Naive thymus-derived CD8-positive, alpha-beta T cell (primary cell): ENCODE measurements at places on chromosomes 7 and 10. TPM values are rescaled to one million over a fixed set of nuclear protein-coding genes. Genes with fewer than 3 reads are reported as not detected.

FKBP14 gene
- 0.44 TPM for polyA plus RNA-seq

- no peak for DNase-seq
- peak overlapping the region; percentile 94 for H3K27ac ChIP-seq
- H3K36me3 ChIP-seq: peaks cover 36% of the 10 kb centered on the region
- H3K4me1 ChIP-seq: peaks cover 13% of the 10 kb centered on the region
- H3K4me3 ChIP-seq: no peak overlapping the region
- no peaks in the 10 kb centered on the region for H3K27me3 ChIP-seq
These were observed 18.7 kb downstream of the SEC24C start for GRCh38 chr10:73762915-73763314.

SLC13A1 gene
- not detected for polyA plus RNA-seq

DNA sequence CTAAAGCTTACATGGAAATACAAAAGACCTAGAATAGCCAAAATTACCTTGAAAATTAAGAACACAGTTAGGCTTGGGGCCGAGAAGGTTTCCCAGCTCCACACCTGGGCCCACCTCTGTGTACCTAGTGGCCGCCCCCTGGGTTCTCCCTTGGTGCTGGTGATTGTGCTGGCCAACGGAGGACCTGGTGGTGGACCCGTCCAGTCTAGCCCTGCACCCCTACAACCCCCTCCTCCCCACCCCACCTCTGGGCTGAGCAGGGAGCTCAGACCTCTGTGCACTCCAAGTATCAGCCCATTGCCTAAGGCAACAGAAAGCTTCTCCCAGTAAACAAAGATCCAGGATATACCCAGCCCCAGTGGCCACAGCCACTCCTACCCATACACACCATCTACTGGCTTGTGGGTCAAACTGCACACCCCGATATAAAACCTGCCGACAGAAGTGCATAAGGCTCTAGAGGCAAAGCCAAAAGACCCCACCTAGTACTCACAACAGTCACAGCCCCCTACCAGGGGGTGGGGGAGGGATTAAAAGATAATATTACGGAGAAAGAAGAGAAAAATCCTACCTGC is 105.0 kb upstream of the DIP2C start:
- no peak overlapping the region for H3K27ac ChIP-seq
- no peak for DNase-seq
- no peak overlapping the region for H3K4me3 ChIP-seq
- H3K27me3 ChIP-seq: peaks cover 6% of the 10 kb centered on the region

- no peak overlapping the region for H3K4me3 ChIP-seq
- H3K27me3 ChIP-seq: no peaks in the 10 kb centered on the region
- no peak for DNase-seq
- H3K4me1 ChIP-seq: peaks cover 21% of the 10 kb centered on the region
- H3K36me3 ChIP-seq: peaks cover 35% of the 10 kb centered on the region
These were observed 56.3 kb upstream of the CAMK2B start for GRCh38 chr7:44381494-44382220.

DNA sequence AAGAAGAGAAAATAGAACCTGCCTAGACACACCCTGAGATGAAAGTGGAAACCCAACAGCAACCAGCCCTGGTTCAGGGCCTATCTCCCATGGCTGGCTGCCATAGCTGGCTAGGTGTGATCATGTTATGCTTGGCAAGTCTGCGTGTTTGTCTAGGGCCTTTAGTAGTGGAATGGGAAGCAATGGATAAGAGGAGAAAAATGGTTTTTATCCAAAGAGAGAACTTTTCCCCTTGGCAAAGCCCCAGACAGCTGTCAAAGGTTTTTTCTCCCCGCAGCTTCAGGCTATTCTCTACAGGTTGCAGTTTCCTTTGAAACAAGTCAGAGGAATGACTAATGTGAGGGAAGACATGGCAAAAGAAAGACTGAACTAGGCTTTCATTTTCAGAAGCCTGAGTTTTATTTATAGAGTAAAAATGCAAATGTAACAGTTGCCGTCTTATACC is 161.5 kb downstream of the SEMA3D start:
- H3K36me3 ChIP-seq: no peaks in the 10 kb centered on the region
- no peak overlapping the region for H3K4me3 ChIP-seq
- no peak overlapping the region for H3K27ac ChIP-seq
- DNase-seq: no peak
- H3K27me3 ChIP-seq: peaks cover 4% of the 10 kb centered on the region

- H3K4me3 ChIP-seq: no peak overlapping the region
- H3K4me1 ChIP-seq: peaks cover 70% of the 10 kb centered on the region
- peak overlapping the region; percentile 17 for H3K27ac ChIP-seq
- no peak for DNase-seq
- H3K36me3 ChIP-seq: peaks cover 70% of the 10 kb centered on the region
- no peaks in the 10 kb centered on the region for H3K27me3 ChIP-seq
These were observed 78.2 kb downstream of the CCSER2 start for GRCh38 chr10:84406561-84406960.

EPO gene
- not detected for polyA plus RNA-seq

DNA sequence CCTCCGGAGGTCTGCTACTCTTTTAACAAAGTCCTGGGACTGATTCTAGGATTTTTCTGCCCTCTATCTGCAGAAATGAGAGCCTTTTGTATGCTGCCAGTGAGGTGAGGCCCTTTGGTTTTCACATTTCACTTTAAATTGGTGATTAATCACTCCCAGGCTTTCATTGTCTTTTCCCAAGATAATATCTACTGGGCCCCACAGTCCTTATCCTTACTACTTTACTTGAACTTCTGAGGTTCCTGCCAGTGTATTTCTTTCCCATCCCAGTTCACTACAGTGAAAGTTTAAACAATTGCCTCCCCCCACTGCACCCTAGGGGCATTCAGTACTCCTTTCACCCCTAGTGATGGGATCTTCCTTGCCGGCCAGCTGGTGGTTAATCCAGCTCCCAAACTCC is 127.4 kb upstream of the INHBA start:
- H3K36me3 ChIP-seq: no peaks in the 10 kb centered on the region
- DNase-seq: no peak
- no peak overlapping the region for H3K27ac ChIP-seq
- no peak overlapping the region for H3K4me3 ChIP-seq
- H3K4me1 ChIP-seq: no peaks in the 10 kb centered on the region
- no peaks in the 10 kb centered on the region for H3K27me3 ChIP-seq

- no peak overlapping the region for H3K27ac ChIP-seq
- no peaks in the 10 kb centered on the region for H3K4me1 ChIP-seq
- H3K36me3 ChIP-seq: no peaks in the 10 kb centered on the region
- no peak overlapping the region for H3K4me3 ChIP-seq
- no peak for DNase-seq
- no peaks in the 10 kb centered on the region for H3K27me3 ChIP-seq
These were observed 285.2 kb downstream of the AUTS2 start for GRCh38 chr7:69883399-69883891.

IDI2 gene
- polyA plus RNA-seq: not detected

IL2RA gene
- polyA plus RNA-seq: 0.16 TPM

SMO gene
- not detected for polyA plus RNA-seq

DNA sequence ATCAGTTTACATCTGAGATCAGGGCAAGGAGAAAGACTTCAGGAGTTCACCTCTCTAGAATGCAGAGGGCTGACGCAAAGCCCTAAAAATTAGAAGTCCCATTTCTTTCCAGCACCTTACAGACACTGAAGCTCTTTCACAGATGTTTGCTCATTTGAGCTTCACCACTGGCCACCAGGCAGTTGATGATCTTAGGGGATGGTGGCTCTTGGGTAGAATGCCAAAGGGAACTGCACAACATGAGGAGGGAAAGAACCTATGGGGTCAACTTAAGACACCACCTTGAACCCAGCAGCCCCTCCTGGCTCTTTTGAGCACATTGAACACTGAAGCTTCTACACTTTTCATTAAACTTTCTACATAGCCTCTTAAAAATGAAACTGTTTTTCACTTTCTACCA is 390.3 kb upstream of the CELF2 start:
- no peak overlapping the region for H3K4me3 ChIP-seq
- no peak overlapping the region for H3K27ac ChIP-seq
- H3K4me1 ChIP-seq: no peaks in the 10 kb centered on the region

DNA sequence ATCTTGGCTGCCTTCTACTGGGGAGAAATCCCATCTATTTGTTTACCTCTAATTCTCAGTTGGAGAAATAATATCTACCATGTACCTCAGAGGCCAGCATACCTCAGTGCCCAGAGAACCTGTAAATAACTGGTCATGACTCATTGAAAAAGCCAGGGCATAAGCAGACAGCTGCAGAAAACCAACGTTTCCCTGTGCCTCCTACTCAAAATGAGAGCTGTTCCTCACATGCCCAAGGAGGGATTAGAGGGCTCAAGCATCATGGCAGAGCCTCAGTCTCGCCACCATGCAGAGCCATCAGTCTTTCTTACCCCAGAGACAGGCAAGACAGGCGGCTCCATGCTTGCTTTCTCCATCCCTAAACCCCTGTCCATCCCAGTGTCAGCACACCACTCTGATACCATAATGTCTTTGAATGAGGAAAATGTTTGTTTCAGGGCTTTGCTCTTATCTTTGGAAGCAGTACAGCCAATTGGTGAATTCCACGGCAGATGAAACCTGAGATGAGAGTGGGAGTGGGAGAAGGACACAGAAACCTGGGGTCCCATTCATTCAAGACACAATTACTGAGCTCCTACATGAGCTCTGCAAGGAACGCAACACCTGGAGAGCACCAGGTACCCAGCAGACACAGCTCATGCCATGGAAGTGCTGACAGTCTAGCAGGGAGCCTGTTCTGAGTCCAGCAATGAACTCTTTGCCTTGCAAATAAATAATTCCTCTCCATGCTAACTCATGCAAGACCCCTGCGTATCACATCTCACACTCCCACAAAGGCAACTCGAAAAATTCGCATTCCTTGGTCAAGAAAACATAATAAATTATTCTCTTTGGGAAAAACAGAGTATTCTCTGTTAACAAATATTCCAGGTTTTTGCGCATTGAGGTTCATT is 21.1 kb downstream of the PON1 start:
- no peaks in the 10 kb centered on the region for H3K36me3 ChIP-seq
- H3K27me3 ChIP-seq: peaks cover 15% of the 10 kb centered on the region

DNA sequence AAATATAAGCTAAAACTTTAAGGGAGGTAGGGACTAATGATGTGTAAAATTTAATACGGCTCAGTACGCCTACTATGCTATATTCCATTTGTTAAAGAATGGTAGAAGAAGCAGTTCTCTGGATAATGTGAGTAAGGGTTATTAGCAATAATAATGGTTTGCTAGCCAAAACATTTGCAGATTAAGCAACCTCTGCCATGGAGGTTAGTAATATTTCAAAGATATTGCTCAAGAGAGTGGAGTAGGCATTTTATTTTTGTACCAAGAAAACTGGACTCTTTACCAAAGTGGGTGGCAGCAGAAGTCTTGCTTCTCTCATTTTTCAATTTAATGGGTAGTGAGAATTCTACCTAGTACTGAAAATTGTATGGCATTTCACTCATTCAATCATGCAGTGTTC is 158.9 kb upstream of the TMEM106B start:
- H3K36me3 ChIP-seq: peaks cover 24% of the 10 kb centered on the region
- DNase-seq: no peak
- no peak overlapping the region for H3K27ac ChIP-seq
- H3K4me1 ChIP-seq: no peaks in the 10 kb centered on the region
- H3K27me3 ChIP-seq: peaks cover 10% of the 10 kb centered on the region

- no peaks in the 10 kb centered on the region for H3K4me1 ChIP-seq
- H3K27me3 ChIP-seq: no peaks in the 10 kb centered on the region
- no peak overlapping the region for H3K27ac ChIP-seq
- DNase-seq: no peak
These were observed 74.7 kb downstream of the CACNB2 start for GRCh38 chr10:18214691-18215563.

DNA sequence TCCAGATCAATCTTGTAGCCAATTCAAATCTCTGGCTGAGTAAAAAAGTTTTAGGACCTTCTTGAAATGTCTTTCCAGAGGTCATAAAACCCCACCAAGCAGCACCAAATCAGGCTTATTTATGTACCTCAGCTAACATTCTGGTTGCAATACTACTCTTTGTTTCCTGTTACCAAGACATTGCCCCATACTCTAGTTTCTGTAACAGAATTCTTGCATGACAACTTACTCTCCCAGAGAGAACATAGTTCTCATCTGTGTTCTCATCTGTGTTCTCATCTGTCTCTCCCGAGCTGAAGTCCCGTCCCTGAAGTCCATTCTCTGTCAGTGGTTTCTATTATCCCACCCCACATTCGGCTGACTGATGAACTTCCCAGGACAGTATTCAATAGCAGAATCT is 1285.1 kb downstream of the XPNPEP1 start:
- H3K27ac ChIP-seq: no peak overlapping the region
- no peaks in the 10 kb centered on the region for H3K36me3 ChIP-seq
- H3K4me1 ChIP-seq: peaks cover 2% of the 10 kb centered on the region
- no peaks in the 10 kb centered on the region for H3K27me3 ChIP-seq
